Bronchial epithelial cell (primary cell): ENCODE measurements at places on chromosomes 4 and X. TPM values are rescaled to one million over a fixed set of nuclear protein-coding genes. Genes with fewer than 3 reads are reported as not detected.

The PRAF2 gene
- total RNA-seq = 1.7 and 2.6 TPM in 2 replicates

The STIM2 gene
- 7.6 and 15.6 TPM in 2 replicates for total RNA-seq

The RBM47 gene
- 35.0 and 42.9 TPM in 2 replicates for total RNA-seq

- DNase-seq = peak; percentile 23
These were observed 129.5 kb downstream of the LARP7 start for GRCh38 chr4:112766422-112766821.

DNA sequence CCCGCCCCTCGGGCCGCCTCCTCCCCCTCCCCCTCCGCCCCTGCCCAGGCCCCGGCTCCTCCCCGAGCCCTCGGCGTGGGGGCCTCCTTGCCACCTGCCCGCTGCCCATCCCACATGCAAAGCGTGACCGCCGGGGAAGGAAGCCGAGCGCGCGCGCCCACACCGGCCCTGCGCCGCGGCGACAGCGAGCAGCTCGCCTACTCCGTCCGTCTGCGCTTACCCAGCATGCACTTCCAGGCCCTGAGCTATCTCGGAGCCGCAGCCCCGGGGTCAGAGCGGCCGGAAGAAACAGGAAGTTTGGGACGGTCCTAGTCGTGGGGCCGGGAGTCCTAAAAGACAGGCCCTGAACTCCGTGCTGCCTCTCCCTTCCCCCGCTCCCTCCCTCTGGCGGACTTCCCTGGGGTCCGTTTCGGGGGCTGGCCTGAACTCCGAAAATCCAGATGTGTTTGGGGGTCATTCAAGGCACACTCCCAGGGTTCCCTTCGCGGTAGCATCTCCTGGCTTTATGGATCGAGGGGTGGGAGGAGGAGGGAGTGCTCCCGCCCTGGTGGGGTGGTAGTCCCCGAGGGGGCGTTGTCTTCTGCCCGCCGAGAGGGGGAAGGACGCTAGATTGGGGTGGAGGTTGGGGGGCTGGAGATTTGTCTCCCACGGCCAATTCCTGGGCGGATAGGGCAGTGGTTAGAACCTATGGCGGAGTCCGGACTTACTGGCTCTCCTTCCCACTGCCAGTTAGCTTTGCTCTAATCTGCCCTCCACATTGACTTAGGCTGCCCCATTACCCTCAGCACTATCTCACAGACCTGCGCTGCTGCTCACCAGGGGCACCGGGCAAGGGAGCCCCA, 25.0 kb upstream of the BCORL1 start:
- no peak for DNase-seq

DNA sequence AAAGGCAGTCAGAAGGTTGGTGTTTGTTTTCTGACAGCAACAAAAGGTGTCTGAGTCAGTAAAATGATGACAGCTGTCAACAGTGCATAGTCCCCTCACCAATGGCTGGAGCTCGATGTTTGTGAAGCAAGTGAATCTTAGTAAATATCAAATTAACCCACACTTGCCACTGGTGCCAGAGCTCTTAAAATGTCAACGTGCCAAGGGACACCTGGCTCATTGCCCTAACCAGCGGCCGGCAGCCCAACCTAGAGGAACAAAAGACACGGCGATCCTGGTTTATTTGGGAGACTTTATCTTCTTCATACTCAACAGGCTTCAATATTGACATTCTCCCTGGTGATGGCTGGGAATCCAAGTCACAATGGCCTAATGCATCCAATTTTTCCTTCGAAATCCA, 143.4 kb downstream of the CPEB2 start:
- no peak for DNase-seq
